H54 (cell line): ENCODE measurements at places on chromosomes 12 and 14.

GRCh38 chr12:6790496-6791150 is 1.3 kb downstream of the CD4 start:
- DNase-seq: no peak

- DNase-seq: no peak
Observed at GRCh38 chr12:49635656-49636055, 12.3 kb downstream of the PRPF40B start.

GRCh38 chr14:106605548-106606448 is 1079.4 kb downstream of the TMEM121 start:
- peak; percentile 6 for DNase-seq

DNA sequence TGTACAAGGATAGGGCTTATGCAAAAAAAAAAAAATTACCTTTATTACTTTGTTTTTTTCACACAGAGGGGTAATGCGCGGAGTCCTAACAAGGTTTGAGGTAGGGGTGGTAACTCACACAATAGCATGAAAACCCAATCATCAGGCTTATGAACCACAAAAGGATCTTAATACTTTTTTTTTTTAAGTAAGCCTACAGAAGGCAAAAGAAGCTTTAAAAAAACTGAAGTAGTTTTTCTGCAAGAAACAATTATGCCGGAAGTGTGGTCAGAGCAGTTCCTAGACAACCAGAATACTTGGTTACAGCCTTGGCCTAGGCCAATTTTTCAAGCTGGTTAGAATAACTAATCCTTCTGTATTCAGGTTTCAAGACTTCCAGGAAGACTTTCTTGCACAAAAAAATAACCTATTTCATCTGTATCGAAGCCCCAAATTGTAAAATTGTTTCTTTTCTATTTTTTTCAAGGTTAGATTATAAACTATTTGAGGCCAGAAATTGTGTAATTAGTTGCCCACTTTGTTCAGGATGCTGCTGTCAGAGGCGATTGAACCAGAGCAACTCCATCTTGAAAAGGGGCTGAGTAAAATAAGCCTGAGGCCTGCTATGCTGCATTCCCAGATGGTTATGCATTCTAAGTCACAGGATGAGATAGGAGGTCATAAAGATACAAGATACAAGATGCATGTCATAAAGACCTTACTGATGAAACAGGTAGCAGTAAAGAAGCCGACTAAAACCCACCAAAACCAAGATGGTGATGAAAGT is 1.8 kb upstream of the GNS start:
- DNase-seq: no peak

- no peak for DNase-seq
Observed at GRCh38 chr14:95679148-95679815, 6.9 kb upstream of the TCL1B start.

DNA sequence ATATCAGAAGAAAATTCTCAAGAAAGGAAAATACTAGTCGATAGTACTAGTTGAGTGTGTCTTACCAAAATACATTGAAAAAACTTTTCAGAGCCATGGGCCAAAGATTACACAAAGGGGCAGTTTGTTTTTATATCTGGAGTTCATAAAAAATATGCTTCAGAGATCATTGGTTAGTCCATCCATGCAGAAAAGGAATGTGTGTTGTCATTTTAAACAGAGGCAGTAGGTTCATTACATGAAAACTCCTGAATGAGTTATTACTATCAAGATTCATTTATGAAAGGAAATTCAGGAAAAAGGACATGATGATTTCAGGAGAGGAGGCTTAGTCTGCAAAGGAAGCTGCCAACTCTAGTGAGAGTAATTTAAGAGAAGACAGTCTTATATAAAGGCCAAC is 354.8 kb downstream of the AEBP2 start:
- no peak for DNase-seq

DNA sequence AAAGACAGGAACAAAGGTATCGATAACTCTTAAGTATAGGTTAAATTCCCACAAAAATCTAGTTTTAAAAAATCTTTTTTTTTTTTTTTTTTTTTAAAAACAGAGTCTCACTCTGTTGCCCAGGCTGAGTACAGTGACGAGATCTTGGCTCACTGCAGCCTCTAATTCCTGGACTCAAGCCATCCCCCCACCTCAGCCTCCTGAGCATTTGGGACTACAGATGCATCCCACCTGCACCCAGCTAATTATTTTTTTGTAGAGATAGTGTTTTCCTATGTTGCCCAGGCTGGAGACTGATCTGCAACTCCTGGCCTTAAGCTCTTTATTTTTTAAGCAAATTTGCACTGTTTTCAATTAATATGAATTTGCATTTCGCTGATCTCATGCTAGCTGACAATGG is 9.8 kb downstream of the PSEN1 start:
- DNase-seq: no peak

DNA sequence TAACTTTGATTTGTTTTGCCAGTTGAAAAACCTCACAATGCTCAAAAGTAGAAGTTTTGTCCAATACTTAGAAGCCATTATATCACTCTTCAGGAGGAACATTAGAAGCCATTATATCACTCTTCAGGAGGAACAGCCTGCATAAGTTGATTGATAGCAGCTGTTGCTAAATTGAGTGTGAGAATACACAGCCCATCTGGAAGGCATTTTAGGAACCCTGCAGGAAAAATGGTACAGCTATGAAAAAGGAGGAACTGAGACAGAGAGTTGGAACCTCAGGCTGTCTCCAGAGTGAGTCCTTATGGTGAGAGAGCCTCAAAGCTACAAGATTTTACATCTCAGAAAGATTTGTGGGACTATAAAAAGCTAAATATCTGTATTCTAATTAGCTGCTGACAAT is 207.0 kb downstream of the MYRFL start:
- no peak for DNase-seq

GRCh38 chr14:62528296-62528695 is 517.0 kb downstream of the KCNH5 start:
- DNase-seq: no peak

- DNase-seq: no peak
Observed at GRCh38 chr12:62446754-62447452, 19.7 kb upstream of the MON2 start.

GRCh38 chr14:51884086-51884927 is 23.9 kb downstream of the GNG2 start:
- no peak for DNase-seq

DNA sequence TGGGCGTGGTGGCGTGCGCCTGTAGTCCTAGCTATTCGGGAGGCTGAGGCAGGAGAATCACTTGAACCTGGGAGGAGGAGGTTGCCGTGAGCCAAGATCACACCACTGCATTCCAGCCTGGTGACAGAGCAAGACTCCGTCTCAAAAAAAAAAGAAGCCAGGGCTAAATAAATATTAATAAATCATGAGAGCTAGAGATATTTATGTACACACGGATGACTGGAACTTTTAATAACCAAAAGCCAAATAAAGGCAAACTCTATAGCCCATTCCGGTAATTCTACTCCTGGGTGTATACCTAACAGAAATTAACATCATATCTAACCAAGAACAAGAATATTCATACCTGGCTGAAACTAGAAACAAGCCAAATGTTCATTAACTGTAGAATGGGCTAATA is 7.7 kb upstream of the TRAFD1 start:
- DNase-seq: no peak

GRCh38 chr12:39632670-39633069 is 13.1 kb upstream of the ABCD2 start:
- no peak for DNase-seq

GRCh38 chr14:73663548-73664212 is 18.9 kb downstream of the DNAL1 start:
- DNase-seq: no peak

DNA sequence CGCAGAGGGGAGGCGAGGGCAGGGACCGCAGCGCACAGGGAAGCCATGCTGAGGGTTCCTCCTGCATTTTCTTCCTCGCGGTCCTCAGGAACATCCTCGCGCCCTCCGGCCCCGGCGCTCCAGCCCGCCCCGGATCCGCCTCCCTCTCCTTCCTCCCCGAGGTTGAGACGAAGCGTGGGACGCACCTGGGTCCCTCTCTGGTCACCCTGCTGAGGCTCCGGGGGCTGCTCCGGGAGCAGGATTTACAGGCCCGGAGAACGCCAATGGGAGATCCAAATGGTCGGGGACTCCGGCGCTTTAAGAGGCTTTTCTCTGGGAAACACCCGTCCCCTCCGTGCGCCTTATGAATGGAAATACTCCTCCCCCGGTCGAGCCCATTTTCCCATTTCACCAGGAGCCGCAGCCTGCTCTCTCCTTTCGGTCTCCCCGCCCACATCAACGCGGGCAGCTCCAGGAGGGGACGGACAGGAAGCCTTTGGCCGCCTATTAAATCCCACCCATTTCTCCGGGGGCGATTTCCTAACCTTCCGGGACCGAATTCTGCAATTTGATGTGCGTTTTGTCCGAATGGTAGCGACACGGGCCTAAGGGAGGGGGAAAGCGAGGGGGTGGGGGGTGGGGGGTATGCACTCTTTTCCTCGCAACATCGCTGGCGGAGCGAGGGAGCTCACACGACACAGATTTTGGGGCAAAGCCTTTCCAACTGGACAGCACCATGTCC is at the start of gene UNC79:
TSS of gene UNC79 (plus strand) at position 625 of the 721 bp plus-strand sequence. CDS start at position 716, 91 bp downstream.
- no peak for DNase-seq

DNA sequence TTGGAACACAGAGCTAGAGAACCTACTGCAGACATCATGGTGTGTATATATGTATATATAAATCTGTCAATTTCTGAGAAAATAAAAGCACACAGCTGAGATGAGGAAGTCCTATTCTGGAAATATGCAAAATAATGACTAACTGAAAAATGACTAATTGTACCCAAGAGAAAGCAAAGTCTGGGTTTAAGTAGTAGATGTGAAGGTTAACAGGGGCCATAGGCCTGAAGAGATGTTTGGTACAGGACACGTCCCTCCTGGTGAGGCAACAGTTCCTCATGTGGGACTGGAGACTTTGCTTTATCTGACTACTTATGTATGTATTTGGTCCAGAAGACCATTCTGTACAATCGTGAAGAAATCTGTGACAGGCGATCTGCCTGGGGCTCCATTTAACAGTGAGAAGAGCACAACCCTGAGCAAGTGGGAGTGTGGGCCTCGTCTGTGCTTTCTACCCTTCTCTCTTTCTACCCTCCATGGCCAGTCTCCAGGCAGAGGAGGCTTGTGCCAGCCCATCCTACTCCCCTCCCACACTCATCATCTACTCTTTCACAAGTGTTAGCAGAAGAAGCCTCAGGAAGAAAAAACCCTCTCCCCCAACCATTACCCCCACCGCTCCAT is 67.5 kb downstream of the SLC41A2 start:
- DNase-seq: no peak

DNA sequence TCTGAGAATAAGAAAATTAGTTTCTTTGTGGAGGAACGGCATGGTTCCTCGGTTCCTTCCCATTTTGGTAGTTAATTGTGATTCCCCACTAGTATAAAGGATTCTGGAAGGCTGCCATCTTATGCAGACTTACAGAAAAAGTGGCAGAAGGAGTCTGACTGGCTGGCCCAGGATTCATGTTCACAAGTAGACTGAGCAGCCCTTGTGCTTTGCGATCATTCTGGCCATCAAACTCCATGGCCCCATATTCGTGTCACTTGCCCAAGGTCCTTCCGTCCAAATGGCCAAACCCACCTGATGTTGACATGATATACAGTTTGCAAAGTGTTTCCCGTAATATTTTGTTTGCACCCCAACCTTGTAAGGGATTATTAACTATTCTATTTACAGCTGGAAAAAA is 297.2 kb upstream of the AMIGO2 start:
- DNase-seq: no peak

- no peak for DNase-seq
Observed at GRCh38 chr12:131101006-131101405, 147.3 kb downstream of the ADGRD1 start.

DNA sequence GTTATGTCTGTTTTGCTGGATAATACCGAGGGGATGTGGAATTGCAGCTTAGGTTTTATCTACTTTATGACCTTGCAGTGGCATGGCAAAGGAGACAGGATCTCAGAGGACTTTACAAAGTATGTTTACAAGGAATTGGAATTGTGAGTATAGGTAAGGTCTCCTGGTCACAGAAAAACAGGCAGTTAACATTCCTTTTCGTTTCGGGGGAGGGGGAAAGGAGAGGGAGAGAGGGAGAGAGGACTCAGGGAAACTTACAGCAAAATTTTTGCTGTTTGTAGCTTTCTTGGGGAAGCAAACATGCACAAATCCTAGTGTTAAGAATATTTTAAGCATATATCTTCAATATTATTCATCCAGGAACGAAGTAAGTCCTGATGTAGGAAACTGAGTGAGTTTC is 590.5 kb upstream of the LRFN5 start:
- DNase-seq: no peak

DNA sequence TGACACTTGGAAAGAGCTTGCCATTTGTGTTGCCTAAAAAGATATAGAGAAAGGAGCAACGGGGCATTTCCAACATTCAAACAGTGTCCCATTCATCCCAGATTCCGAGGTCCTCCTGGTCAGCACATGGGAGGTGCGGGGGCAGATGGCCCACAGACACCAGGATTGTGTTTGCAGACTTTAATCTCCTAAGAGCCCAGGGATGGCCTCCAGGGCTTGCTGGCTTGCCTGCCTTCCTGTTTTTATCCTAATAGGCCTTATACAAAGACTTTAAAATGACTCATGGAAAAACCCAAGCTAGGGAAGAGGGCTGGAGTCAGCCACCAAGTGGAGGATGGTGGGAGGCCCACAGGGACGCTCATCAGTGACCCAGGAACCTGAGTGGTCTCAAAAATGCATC is 21.5 kb upstream of the FAM181A start:
- no peak for DNase-seq
